WERI-Rb-1 (cell line): ENCODE measurements at places on chromosomes 7 and 10.

DNA sequence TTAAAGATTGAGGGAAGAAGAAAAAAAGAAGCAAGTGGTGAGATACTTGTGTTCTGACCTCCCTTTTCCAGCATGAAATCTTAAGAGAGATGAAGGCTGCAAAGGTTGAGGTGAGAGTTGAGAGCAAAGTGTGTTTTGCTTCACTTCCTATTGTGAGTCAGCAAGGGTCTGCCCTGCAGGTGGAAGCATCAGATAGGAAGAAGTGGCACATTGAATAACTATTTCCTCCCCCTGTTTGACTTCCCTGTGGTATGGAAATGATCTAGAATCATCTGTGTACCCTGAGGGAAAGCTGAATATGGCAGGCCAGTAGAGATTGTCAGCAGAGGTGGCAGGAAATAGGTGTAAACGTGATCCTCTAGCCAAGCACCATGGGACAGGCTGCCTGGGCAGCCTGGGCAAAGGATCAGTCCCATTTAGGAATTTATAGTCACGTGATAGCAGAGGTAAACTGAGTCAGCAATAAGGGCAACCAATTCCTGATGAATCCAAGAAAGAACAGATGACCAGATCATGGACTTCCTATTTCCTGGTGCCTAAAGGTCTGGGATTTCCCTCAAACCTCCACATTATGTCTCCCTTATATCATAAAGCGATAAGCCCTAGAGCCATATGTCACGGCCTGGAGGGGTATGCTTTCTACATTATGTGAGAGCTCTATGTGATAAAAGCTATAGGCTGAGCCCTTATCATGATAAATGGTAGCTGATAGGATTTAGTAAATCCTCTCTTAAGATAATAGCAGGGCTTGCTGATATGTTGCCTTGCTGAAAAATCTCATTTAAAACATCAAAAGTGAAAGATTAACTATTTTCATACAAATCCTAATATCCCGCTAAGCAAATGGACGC, 287.0 kb downstream of the MDFIC start:
- DNase-seq = peak; percentile 76

- DNase-seq = no peak
Observed at GRCh38 chr10:17431871-17432311, 22.5 kb downstream of the ST8SIA6 start.

DNA sequence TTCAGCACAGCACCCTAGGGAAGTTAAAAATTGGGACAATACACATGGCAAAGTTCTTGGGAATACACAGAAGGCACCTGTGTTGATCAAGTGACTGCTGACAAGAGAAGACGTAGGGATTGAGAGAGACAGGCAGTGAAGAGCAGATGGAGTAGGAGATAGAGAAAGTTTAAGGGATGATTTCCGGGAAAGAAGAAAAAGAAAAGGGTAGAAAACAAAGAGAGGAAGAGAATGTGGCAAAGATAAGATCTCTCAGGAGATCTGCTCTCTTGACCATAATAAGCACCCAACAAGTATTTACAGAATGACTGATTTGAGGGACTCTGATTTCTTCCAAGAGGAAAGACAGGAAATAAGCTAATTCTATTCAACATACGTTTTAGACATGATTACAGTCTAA, 15.1 kb upstream of the RALA start:
- no peak for DNase-seq

DNA sequence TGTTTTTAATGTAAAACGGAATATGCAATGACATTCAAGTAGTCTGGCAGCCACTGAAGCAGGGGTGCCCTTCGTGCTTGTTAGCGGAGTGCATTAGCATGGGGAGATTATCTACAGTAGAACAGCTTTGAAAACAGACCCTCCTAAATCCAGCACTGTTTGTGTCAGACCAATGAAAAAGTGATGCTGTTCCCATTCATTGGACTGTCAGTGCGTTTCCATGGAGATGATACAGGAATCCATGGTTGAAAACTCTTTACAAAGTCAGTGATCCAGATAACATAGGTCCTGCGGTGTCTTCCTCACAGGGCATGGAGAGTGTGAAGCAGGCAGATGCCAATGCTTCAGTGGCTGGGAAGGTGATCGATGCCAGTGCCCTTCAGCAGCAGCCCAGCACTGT, 73.6 kb downstream of the ITGB8 start:
- peak; percentile 17 for DNase-seq

DNA sequence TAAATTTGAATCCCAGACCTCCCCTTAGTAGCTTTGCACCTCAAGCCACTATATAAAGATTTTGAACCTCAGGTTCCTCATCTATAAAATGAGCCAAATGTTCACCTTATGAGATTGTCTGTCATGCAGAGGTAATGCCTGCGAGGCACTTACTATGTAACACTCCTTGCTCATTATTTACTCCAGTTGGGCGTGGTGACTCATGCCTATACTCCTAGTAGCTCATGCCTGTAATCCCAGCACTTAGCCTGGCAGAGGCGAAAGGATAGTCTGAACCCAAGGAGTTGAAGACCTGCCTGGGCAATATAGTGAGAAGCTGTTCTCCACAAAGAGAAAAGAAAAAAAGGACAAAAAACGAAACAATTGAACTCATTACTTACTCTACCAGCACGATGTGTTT, 82.2 kb downstream of the MDFIC start:
- no peak for DNase-seq

DNA sequence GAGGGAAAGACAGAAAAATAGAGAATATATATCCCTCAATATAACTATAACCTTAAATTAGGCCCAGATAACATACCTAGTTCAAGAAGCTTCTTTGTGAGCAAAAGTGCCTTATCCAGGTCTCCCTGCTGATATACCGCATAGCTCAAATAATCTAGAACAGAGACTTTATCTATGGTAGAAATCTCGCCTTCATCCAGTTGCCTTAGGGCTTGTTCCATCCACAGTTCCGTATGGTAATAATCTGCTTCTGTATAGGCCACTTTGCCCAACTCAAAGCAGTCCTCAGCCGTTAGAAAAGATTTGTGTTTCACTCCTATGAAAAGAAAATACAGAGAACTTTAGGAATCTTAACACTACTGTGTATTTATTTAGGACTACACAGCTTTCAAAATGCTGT, 43.4 kb downstream of the P4HA1 start:
- DNase-seq = no peak

DNA sequence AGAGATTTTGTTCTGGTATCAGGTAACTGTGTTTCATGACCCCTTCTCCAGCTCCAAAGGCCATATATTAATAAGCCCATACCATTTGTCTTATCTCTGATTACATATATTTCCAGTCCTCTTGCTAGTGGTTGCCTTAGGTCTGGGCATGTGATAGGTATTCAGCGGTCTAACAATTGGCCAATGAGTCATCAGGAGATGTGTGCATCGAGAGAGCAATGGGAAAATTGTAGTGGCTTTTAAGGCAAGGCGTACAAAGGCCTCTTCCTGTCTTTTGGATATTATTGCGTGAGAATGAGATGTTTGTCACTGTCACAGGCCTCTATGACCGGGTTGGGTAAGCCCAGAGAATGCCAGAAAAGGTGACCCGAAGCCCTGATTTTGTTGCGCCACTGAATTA, 38.6 kb upstream of the SFRP5 start:
- no peak for DNase-seq

- no peak for DNase-seq
Observed at GRCh38 chr10:13706604-13707003, 119.8 kb downstream of the PRPF18 start.

GRCh38 chr7:108049962-108050361, 47.0 kb upstream of the LAMB1 start:
- no peak for DNase-seq

DNA sequence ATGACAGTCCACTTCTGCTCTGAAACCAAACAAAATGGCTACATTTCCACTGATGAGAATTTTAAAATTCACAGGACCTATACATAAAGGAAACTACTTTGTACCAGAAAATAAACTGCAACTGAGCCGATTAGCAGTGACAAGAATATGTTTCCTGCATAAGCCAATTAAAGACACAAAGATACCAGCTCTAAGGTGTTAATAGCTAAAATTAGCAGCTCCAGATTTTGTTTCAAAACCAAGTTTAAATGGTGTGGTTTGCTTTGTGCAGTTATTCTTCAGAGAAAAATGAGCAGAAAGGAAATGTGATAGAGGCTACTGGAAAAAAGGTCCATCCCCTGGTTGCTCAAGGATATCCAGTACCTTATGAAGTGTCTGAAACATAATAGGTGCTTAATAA, 123.2 kb downstream of the ANK3 start:
- no peak for DNase-seq

- no peak for DNase-seq
Observed at GRCh38 chr10:116891208-116891607, 41.9 kb downstream of the ENO4 start.

GRCh38 chr10:84401854-84402611, 73.6 kb downstream of the CCSER2 start:
- DNase-seq = no peak

DNA sequence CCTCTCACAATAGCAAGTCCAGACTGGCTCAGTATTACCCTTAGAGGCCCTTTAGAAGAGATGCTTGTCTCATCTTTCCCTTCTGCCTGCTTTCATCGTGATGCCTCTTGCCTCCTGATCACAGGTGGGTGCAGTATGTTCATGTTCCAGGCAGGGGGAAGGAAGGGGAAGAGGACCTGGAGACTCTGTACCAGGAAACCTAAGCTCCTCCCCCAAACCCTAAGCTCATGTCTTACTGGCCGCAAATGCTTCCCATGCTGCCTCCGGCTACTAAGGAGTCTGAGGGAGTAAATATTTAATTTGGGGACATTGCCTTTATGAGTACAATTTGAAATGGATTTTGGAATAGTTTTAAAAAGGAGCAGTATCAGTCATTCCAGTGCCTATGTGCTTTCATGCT, 192.6 kb downstream of the CDCA7L start:
- DNase-seq = no peak

- peak; percentile 13 for DNase-seq
Observed at GRCh38 chr10:12042409-12042796, 206 bp downstream of the UPF2 start.

GRCh38 chr10:50361946-50362345, 110.6 kb upstream of the ASAH2 start:
- no peak for DNase-seq

- no peak for DNase-seq
Observed at GRCh38 chr7:128914566-128915151, 4.2 kb upstream of the KCP start.
